ENCODE measurements at places on chromosomes 7 and 10. TPM values are rescaled to one million over a fixed set of nuclear protein-coding genes. Genes with fewer than 3 reads are reported as not detected.

Gene GDF2
- total RNA-seq = not detected

Gene PDK4
- total RNA-seq = 9.4 TPM

Gene C1QL3
- not detected for total RNA-seq

Gene MOSPD3
- total RNA-seq = 19.4 TPM

Gene ANKRD22
- 0.30 TPM for total RNA-seq

Gene SPDYE1
- total RNA-seq = not detected

Gene TBX20
- total RNA-seq = 2.9 TPM

Gene FRMPD2
- not detected for total RNA-seq

Gene RTKN2
- total RNA-seq = 1.2 TPM

Gene ARL5B
- 2.6 TPM for total RNA-seq

Gene KCNMA1
- total RNA-seq = 71.4 TPM

Gene HMX3
- total RNA-seq = not detected

Gene HGF
- total RNA-seq = not detected

Gene EVX1
- total RNA-seq = 0.19 TPM

Gene GHRHR
- total RNA-seq = not detected

Gene TSPAN12
- 0.52 TPM for total RNA-seq

Gene VPS50
- total RNA-seq = 6.9 TPM

Gene CUL1
- total RNA-seq = 55.7 TPM

Gene NPFFR1
- total RNA-seq = not detected

Gene C10orf71
- total RNA-seq = not detected

Gene UNC5B
- total RNA-seq = 1.7 TPM

Gene UPF2
- total RNA-seq = 20.1 TPM

Gene COL17A1
- 1.9 TPM for total RNA-seq

Gene CYP3A4
- not detected for total RNA-seq

Gene FAM131B
- total RNA-seq = 0.43 TPM

Gene CCDC172
- total RNA-seq = not detected

Gene SPAM1
- total RNA-seq = not detected

Gene TMEM176B
- total RNA-seq = not detected

Gene LRRC18
- not detected for total RNA-seq

Gene MMP21
- not detected for total RNA-seq

Gene TMEM213
- total RNA-seq = not detected

Gene PNLIPRP2
- total RNA-seq = not detected

Gene KCNIP2
- 0.98 TPM for total RNA-seq

Gene EBLN1
- total RNA-seq = not detected

Gene ADRA2A
- total RNA-seq = not detected

Gene SFRP4
- 7.7 TPM for total RNA-seq

Gene CHN2
- not detected for total RNA-seq

Gene CUTC
- total RNA-seq = 37.9 TPM

Gene CYP2E1
- 0.35 TPM for total RNA-seq

Gene SPDYE2
- not detected for total RNA-seq

Gene WEE2
- total RNA-seq = not detected

Gene FFAR4
- 0.22 TPM for total RNA-seq

Gene RBM48
- 6.2 TPM for total RNA-seq
